H1 (cell line): ENCODE measurements at places on chromosomes 1 and 21. TPM values are rescaled to one million over a fixed set of nuclear protein-coding genes. Genes with fewer than 3 reads are reported as not detected.

The TBX19 gene
- 1.3 and 1.8 TPM in 2 replicates for polyA plus RNA-seq

The RIMKLA gene
- 2.2 and 3.2 TPM in 2 replicates for polyA plus RNA-seq

The KCNK1 gene
- polyA plus RNA-seq, result 16.4 and 16.5 TPM in 2 replicates

The FCRLB gene
- 0.13 and 0.14 TPM in 2 replicates for polyA plus RNA-seq

The FAM151A gene
- polyA plus RNA-seq, result 0.08 TPM in 1 of 2 replicates, not detected in the other

The PRAMEF15 gene
- polyA plus RNA-seq, result not detected in 2 replicates

The TMEM51 gene
- 10.7 and 12.6 TPM in 2 replicates for polyA plus RNA-seq

The NKAIN1 gene
- polyA plus RNA-seq, result 66.9 and 117 TPM in 2 replicates
